ENCODE measurements at places on chromosomes 7 and 10.
A peak's percentile ranks its signal among the peaks of the same experiment; 100 is the strongest.

DNA sequence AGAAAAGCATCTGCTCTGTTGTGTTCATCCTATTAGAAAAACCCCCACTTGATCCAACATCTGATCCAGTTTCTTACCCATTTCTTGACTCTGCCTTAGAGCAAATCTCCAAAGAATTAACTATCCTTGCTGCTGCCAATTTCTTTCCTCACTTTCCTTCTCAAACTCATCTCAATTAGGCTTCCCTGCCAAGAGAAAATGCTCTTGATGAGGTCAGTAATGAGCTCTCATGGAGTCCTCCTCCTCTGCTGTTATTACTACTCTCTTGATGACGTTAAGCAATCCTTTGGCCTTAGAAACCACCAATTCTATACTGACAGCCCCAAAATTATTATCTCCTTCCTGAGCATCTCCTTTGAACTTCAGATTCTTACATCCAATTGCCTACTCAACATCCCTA is 162.0 kb upstream of the FAM13C start:
- DNase-seq, result no peak

DNA sequence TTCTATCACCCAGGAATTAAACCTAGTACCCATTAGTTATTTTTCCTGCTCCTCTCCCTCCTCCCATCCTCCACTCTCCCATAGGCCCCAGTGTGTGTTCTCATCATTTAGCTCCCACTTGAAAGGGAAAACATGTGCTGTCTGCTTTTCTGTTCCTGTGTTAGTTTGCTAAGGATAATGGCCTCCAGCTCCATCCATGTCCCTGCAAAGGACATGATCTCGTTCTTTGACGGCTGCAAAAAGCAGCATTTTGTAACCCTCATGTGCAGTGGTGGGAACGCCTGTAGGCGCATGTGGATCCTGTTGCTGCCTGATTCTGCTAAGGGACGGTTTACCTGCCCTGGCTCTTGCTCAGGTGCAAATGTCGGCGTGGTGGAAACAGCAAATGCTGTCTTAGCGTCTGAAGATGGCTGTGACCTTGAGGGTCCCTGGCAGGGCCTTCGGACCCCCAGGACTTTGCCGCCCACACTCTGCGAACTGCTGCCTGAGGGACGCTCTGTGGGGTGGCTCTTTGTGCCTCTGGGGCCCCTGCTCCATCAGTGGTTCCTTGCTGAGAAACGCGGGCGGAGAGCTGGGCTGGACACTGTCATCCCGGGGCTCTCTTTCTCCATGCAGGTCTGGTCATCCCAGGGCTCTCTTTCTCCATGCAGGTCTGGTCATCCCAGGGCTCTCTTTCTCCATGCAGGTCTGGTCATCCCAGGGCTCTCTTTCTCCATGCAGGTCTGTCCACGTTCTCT is 5.6 kb upstream of the MTG1 start:
- peak; percentile 69 for DNase-seq

DNA sequence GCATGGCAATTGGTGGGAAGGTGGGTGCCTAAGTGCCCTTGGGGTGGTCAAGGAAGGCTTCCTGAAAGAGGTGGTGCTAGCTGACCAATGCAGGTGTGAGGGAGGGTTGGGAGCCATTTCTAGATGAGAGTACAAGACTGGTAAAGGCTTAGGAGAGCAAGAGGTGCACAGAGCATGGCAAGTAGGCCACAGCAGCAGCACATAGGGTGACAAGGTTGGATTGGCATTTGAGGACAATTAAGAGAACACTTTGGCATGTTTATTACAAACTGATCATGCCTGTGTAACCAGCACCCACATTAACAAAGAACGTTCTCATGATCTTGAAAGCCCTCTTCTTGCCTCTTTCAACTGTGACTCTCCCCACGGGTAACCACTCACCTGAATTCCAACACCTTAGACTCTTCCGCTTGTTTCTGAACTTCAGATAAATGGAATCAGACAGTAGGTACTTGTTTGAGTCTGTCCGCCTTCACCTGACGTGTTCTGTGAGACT is 107.6 kb downstream of the MYL10 start:
- DNase-seq, result no peak

GRCh38 chr7:11786186-11786585 is 45.8 kb downstream of the THSD7A start:
- DNase-seq, result no peak

GRCh38 chr7:30510124-30511075 is 5.8 kb upstream of the GGCT start:
- DNase-seq, result peak; percentile 59

- DNase-seq, result no peak
Measured at GRCh38 chr10:89829887-89830269, 128.5 kb downstream of the KIF20B start.

- no peak for DNase-seq
Measured at GRCh38 chr7:40105879-40106473, 28.4 kb downstream of the MPLKIP start.
